NCI-H345 (cell line): ENCODE measurements at places on chromosomes 2 and 18.

DNA sequence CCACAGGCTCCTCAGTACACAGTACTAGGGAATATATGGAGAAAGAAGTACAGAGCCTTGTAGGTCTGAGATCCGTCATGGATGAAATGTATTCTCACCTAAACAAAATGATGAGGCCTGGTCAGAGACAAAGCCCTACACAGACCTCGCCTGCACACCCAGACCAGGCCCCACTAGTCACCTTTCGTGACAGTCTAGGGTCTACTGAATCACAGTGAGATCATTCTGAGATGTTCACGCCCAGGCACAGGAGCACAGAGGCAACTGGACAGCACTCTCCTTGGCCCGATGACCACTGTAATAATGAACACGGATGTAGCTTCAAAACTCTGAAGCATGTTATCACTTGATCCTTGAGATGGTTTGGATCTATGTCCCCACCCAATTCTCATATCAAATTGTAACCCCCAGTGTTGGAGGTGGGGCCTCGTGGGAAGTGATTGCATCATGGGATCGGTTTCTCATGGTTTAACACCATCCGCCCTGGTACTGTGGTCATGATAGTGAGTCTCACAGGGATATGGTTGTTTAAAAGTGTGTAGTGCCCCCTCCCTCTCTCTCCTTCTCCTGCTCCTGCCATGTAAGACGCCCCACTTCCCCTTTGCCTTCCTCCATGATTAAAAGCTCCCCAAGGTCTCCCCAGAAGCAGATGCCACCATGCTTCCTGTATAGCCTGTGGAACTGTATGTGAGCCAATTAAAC is 15.1 kb downstream of the DOCK10 start:
- no peak for DNase-seq

DNA sequence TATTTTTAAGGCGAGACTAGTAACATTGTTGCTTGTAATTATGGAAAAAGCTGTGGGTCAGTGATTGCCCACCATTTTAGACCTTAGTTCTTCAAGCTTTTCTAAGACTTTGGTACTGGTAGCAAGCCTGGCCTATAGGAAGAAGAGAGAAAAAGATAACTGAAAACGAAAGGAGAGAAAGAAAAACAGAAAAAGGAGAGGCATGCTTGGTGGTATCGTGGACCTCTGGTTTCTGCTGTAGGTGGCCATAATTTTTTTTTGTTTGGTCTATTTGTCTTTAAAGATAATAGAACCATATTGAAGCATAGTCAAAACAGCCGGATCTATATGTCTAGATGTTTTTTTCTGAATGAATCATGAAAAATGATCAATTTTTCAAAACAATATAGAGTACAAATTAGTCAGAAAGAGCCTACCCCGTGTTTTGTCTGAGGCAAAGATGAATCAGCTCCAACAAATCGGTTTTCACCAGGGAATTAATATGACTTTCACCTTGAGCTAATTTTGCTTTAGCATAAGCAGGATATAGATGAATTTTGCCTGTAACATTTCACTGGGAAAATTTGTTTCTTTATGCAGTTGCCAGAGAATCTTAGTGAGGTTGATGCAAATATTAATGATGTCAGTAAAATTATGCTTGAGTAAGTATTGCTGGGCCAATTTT is 45.7 kb downstream of the CCDC85A start:
- DNase-seq = no peak

- no peak for DNase-seq
Observed at GRCh38 chr2:130355172-130355577, 681 bp upstream of the PTPN18 start.

- no peak for DNase-seq
Observed at GRCh38 chr2:133937669-133938068, 316.2 kb upstream of the MGAT5 start.

- no peak for DNase-seq
Observed at GRCh38 chr2:16933355-16933754, 267.7 kb upstream of the CYRIA start.

DNA sequence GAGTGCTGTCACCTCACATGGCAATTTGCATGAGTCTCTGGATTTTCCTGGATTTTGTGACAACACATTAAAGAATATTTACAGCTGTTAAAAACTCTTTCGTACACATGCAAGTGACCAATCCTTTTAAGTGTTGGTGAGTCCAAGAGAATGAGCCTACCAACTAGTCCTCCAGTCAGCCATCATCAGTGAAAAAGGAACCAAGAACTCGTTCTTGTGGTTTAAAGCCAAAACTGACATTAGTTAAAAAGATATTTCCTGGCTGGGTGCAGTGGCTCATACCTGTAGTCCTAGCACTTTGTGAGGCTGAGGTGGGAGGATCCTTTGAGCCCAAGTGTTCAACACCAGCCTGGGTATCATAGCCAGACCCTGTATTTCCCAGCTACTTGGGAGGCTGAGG is 215.4 kb upstream of the ITGA4 start:
- DNase-seq = no peak

- no peak for DNase-seq
Observed at GRCh38 chr2:158391876-158392275, 64.7 kb downstream of the CCDC148 start.

- peak; percentile 82 for DNase-seq
Observed at GRCh38 chr2:149033716-149034115, 4.8 kb upstream of the LYPD6B start.

- DNase-seq = no peak
Observed at GRCh38 chr18:69082499-69082898, 284.6 kb downstream of the CCDC102B start.

- no peak for DNase-seq
Observed at GRCh38 chr2:74001121-74001520, 16.4 kb downstream of the TET3 start.

GRCh38 chr2:15772681-15773080 is 167.7 kb upstream of the MYCN start:
- no peak for DNase-seq

GRCh38 chr18:37845498-37845897 is 279.9 kb upstream of the CELF4 start:
- DNase-seq = no peak

GRCh38 chr18:12766986-12767433 is 64.2 kb downstream of the PSMG2 start:
- DNase-seq = no peak

DNA sequence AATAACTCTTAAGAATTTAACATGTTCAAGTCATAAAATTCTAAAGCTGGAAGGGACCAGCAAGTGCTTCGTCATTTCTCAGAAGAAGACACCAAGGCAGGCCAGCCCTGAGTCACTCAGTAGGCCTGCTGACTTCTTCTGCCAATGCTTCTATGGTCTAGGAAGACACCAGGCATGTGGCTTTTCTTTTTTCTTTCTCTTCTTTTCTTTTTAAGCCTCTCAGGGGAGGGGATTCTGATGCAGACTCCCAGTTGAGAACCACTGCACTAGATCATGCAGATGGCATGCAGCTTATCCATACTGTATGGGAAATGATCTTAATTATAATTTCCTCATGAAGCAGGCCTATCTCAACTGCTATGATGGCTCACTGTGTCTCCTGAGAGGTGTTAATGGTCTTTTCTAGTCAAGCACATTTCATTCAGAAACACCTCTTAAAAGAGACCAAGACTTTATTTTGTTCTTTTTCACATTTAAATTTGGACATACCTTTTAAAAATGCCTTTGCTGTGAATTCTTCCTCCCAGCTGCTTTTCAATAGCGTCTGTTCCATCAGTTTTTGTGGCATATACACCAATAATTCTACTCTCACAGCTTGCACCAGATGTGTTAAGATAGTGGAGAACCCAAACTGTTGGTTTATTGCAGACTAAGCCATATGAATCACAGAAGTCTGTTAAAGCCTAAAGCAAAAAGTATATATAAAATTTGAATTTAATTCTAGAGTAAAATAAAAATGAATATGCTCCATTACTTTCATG is 11.3 kb downstream of the KCTD18 start:
- DNase-seq = no peak

DNA sequence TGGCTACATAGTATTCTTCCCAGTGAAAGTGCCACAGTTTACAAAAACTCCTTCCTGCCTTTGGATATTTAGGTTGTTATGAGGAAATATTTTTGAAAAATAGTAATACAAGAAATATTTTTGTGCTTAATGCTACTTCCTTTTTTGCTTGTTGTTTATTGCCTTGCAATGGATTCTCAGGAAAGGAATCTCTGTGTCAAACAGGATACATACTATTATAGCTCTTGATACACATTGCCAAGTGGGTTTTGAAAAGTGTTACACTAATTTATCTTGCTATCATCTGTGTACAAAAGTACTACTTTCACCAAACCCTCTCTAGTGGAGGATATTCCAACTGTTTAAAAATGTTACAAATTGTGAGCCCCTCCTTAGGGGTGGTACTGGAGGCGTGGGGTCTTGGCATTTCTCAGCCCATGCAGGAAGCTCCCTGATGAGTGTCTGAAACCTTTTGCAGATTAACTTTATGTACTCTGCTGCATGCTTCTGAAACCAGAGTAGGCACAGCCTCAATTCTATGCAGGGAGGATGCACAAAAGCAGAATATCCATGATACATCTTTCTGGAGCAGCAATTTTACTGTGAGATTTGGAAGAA is 54.5 kb downstream of the EVA1A start:
- no peak for DNase-seq

DNA sequence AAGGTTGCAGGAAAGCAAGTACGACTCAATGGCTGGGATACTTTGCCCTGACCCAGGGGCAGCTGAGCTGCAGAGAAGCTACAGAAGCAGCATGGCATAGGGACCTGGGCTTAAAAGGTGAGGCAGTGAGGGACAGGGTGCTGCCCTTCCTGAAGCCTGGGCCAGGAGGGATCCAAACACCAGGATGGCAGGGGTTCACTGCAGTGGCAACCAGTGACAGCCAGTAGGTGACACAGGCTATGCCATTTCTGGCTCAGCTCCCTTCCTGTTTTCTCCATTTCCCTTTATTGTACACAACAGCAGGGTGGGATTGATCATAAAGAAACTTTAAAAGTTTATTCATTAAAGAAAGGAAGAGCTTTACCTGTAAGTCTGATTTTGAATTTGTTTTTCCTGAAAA is 48.8 kb downstream of the CABYR start:
- no peak for DNase-seq

GRCh38 chr2:10285556-10286198 is 17.0 kb upstream of the HPCAL1 start:
- DNase-seq = peak; percentile 37

DNA sequence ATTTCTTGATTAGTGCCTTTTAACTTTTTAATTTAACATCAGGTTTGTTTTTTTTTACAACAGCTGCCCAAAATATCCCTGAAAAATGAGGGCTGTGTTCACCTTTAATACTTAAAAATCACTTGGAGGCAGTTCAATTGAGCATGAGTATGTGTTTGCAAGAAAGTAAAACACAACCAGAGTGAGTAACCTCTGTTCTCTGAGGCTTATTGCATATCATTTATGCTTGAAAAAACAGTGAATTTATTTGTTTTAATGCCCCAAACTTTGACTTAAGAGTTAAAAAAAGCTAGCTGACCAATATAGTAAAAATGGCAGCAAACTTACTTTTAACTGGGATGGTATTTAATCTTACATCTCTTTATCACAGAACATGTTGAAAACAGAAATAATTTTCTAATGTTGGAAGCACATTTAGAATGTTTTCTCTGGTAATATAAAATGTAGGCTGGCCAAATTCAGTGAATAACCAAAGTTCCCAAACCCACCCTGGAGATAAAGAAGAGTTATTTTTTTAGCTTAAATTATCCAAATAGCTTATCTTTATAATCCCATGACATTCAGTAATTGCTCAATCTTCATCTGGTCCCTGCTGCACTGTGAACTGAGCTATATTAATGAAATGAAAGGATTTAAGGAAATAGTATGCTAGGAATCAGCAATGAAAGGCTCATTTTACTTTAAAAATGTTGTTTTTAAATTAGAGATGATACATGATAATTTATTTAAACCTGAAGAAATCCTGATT is 24.8 kb upstream of the EFEMP1 start:
- DNase-seq = no peak

DNA sequence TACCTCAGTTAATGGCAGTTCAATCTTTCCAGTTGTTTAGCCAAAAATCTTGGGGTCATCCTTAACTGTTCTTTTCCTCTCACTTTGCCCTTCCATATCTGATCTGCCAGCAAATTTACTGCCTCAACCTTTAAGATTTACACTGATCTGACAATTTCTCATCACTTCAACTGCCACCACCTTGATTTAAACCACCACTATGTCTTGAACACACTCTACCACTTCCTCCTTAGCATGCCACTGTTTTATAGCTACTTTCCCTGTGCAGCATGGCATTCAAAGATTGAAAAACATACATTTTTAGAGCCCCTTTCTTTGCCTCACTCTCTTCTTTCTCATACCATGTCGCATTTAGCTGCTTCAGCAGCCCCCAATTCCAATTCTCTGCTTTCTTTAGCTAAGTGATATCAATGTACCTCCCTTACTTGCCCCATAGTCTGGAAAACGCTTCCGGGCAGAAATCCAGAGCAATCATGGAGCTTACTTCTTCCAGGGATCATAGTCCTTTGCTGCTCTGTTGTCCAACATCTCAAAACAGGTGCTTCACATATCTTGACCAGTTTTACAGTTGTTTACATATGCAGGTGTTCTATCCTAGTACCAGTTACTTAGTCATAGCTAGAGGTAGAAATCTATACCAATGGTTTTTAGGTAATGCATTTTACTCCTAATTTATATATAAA is 10.9 kb downstream of the PGAP1 start:
- no peak for DNase-seq

DNA sequence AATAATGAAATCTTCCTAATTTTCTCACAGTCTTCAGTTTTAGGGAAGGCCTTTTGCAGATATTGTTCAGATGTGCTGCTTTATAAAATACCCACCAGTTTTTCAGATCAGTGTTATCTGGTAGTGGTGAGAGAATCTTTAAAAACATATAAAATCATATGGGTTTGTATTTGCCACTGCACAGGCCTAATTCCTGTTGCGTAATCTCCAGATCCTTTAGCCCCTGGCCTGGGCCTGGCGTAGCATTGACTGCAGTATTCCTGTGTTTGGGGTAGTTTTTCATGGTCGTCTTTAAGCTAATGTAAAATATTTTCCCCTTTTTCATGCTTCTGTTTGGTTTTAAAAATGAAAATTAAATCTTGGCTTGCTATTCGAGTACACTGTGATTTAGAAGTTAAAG is 43.2 kb downstream of the TSHZ1 start:
- DNase-seq = no peak

- DNase-seq = no peak
Observed at GRCh38 chr2:217847115-217847514, 155.7 kb downstream of the TNS1 start.

GRCh38 chr2:233811087-233811486 is 33.0 kb downstream of the MROH2A start:
- DNase-seq = no peak

DNA sequence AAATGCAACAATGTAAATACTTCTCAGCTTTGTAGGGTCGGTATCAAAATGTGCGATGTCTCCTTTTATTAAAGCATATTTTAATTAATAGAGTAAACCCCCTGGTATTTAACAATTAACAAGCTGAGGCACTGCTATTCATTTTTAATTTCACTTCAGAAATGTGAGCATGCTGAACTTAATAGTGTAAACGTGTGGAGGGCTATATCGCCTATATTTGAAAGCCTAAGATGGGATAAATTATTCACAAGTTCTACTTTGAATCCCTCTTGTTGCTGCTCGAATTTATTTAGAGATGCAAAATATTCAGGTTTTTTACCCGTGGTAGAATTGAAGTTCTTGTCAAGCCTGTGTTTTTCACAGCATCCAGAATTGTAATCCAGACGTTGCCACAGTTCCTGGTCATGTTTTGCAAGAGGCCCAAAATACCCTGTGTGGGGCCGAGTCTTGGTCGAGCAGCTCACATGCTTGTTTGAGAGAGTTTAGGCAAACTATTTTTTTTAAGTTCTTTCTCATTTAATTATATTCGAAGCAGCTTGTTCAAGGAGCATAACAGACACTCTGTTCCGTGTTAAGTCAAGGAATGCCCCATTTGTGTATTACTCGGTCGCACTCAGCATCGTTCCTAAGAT is 2.5 kb downstream of the SALL3 start:
- DNase-seq = peak; percentile 48
